Smooth muscle cell of the pulmonary artery (primary cell): ENCODE measurements at places on chromosomes 6 and 20. TPM values are rescaled to one million over a fixed set of nuclear protein-coding genes. Genes with fewer than 3 reads are reported as not detected.

Gene PERP
- 22.4 and 35.7 TPM in 2 replicates for total RNA-seq

Gene SPACA1
- not detected in 2 replicates for total RNA-seq

Gene ISM1
- under 0.01 and 0.07 TPM in 2 replicates for total RNA-seq

Gene POU5F1
- 0.66 and 1.3 TPM in 2 replicates for total RNA-seq

Gene CFAP61
- total RNA-seq, result not detected in 2 replicates

Gene ZNF451
- 61.3 and 67.4 TPM in 2 replicates for total RNA-seq

Gene SIRPG
- not detected in 2 replicates for total RNA-seq
